ENCODE measurements at places on chromosomes 16 and 17.

GRCh38 chr16:81035398-81035974, at the start of gene ATMIN:
Gene ATMIN (plus strand): TSS chr16:81035842. CDS start chr16:81035871, 29 bp downstream.
- H3K27me3 ChIP-seq, result no peaks in the 10 kb centered on the region
- H3K4me1 ChIP-seq, result peaks cover 39% of the 10 kb centered on the region
- DNase-seq, result peak; percentile 13
- no peaks in the 10 kb centered on the region for H3K36me3 ChIP-seq
- peak within 1 kb of the TSS; percentile 94 for H3K27ac ChIP-seq

DNA sequence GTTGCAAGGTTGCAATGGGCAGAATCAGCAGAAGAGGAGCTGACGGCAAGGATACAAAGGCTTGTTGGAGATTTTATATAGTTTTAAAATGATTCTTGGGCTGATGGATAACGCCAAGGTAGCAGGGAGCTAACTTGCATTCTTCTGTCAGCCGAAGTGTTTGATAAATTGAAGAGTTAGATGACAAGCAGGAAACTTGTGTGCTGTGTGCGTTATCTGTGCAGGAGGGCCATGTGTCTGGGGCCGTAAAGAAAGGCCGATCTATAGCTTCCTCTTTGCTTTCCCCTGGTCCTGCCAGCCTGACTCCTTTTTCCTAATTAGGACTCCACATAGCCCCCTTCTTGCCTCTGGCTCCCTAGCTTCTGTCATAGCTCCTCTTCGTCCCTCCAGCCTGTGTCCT, 6.7 kb upstream of the WWOX start:
- no peak overlapping the region for H3K27ac ChIP-seq
- no peak for DNase-seq

DNA sequence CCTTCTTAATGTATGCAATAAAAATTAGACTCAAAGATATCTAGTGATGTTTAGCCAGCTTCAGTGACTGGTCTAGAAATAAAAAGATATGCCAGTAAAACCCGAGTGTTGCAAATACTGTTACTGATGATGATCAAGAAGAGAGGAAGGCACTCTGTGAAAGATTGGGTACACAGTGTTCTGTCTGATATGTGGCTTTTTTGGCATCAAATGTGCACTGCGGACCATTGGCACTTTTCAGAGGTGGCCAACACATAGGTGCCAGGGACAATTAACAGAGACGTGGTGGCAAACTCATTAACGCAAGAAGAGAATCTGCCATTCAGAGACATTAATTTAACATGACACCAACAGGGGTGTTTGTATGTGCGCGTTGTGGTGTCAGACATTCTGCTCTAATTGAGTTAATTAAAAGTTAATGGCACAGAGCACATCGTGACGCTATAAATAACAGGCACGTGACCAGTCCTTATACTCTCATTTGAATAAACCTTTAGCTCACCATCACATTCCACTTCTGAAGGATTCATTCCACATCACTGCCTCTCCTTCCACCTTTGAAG, 549.3 kb upstream of the HSBP1 start:
- H3K27me3 ChIP-seq, result no peaks in the 10 kb centered on the region
- no peak overlapping the region for H3K27ac ChIP-seq
- H3K4me1 ChIP-seq, result peaks cover 2% of the 10 kb centered on the region
- DNase-seq, result no peak
- no peak overlapping the region for H3K4me3 ChIP-seq

DNA sequence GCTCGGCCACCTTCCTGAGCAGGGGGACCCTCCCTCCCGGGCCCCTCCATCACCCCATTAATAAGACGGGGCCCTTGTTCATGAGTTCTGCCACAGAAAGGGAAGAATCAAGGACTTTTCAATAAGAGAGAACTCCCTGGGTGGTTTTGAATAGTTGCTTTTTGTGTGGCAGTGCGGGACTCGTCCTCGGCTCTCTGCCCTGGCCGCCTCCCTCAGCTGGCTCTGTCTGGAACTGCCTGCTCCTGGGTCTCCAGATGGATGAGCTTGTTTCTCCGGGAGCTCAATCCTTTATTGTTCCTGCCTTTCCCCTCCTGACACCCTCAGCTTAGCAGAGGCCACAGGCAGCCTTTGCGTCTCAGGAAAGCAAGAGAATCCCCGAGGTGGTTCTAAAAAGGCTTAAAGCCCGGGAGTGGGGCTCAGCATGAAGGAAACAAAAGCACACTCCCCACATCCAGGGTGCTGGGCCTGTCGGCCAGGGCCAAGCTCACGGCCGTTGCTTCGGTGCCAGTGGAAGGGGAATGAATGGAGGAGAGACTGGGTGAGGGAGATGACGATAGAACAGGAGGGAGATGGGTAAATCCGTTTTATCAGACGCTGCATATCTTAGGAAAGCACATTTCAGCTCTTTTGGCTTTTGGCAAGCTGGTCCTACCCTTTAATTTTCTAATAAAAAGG, 60.2 kb downstream of the RAI1 start:
- no peaks in the 10 kb centered on the region for H3K27me3 ChIP-seq
- peaks cover 83% of the 10 kb centered on the region for H3K4me1 ChIP-seq
- H3K36me3 ChIP-seq, result no peaks in the 10 kb centered on the region
- H3K27ac ChIP-seq, result peak overlapping the region; percentile 86
- no peak overlapping the region for H3K4me3 ChIP-seq

DNA sequence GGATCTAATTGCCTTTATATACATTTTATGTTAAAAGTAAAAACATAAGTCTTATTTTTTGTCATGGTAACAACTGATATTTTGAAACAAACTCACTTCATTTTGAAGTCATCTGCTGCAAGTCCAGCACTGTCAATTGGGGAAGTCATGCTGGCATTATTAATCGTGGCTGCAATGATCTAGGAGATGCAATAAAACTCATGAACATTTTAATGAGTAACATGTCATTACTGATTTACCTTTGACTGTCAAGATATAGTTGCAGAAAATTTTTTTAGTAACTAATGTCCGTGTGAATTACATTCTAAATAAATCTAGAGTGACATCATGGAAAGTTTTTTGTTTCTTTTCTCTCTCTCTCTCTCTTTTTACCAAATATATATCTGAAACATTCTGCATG, 17.3 kb upstream of the KRT24 start:
- DNase-seq, result no peak
- H3K4me1 ChIP-seq, result no peaks in the 10 kb centered on the region

DNA sequence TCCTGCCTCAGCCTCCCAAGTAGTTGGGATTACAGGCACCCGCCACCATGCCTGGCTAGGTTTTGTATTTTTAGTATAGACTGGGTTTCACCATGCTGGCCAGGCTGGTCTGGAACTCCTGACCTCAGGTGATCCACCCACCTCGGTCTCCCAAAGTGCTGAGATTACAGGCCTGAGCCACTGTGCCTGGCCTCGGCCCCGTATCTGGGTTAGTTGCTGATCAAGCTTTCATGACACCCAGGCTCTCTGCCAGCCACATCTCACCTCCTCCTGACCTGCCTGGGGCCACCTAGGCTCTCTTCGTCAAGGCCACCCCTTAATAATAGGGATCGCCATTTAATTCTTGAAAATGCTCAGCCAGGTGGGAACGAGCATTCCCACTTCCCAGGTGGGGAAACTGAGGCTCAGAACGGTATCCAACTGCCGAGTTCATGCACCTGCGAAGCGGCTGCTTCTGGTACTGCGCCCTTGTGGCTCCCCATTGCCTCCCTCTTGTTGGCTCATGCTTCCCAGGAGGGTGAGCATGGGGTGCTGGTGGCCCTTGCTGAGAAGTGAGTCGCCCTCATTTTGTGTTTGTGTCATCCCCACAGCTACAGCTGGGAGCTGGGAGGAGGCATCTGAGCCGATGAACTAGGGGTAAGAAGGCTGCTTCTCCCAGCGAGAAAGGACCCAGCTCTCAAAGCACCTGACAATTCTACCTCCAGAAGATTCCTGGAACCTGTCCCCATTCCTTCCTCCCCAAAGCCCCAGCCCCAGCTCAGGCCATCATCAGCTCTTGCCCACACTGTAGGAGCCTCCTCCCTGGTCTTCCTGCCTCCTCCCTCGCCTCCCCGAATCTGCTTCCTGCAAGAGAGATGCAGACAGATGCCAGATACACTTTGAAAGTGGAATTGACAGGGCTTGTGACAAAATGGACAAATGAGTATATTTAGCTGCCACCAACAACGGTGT, 17.3 kb upstream of the SNN start:
- H3K36me3 ChIP-seq, result no peaks in the 10 kb centered on the region
- H3K27ac ChIP-seq, result no peak overlapping the region
- H3K4me3 ChIP-seq, result no peak overlapping the region
- no peak for DNase-seq

DNA sequence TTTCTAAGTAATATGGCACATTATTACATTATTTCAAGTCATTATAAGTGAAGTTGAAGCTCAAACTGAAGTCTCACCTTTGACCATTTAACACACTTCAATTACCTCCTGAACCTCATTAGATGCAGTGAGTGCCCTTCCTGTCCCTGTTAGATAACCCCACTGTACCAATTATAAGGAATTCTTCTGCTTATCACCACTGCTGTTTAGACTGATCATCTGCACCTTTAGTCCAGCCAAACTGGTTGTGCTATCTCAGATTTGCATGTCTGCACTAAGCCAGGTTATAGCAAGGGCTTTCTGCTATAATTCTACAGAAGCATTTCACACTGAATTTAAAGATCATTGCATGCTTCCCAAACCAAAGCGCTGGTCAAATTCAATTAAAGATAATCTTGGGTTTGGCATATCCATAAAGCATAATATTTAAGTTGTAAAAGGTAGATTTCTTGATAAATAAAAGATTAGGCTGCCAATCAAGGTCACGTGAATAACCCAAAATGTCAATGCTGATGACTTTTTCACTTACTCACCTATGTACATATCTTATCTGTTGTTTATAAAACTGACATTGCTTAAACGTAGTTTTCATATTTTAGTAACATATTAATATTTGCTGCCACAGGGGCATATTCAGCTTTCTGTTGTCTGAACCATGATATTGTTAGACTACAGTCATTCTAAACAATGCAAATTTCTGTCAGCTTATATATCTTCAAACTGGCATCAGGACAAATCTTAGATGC, 11.9 kb downstream of the ITFG1 start:
- H3K36me3 ChIP-seq, result no peaks in the 10 kb centered on the region
- no peaks in the 10 kb centered on the region for H3K27me3 ChIP-seq
- no peak for DNase-seq
- no peak overlapping the region for H3K4me3 ChIP-seq

- H3K27me3 ChIP-seq, result no peaks in the 10 kb centered on the region
- no peak overlapping the region for H3K4me3 ChIP-seq
- no peak for DNase-seq
These were observed 35.7 kb downstream of the GSE1 start for GRCh38 chr16:85648805-85649204.

- H3K36me3 ChIP-seq, result no peaks in the 10 kb centered on the region
- no peak overlapping the region for H3K4me3 ChIP-seq
- DNase-seq, result no peak
- H3K4me1 ChIP-seq, result no peaks in the 10 kb centered on the region
- H3K27me3 ChIP-seq, result peaks cover 14% of the 10 kb centered on the region
These were observed 25.3 kb downstream of the SPACA3 start for GRCh38 chr17:33016920-33017319.

GRCh38 chr16:2276368-2277195, 8.7 kb upstream of the RNPS1 start:
- no peaks in the 10 kb centered on the region for H3K27me3 ChIP-seq
- no peak for DNase-seq
- no peak overlapping the region for H3K27ac ChIP-seq
- no peaks in the 10 kb centered on the region for H3K36me3 ChIP-seq
- no peak overlapping the region for H3K4me3 ChIP-seq

DNA sequence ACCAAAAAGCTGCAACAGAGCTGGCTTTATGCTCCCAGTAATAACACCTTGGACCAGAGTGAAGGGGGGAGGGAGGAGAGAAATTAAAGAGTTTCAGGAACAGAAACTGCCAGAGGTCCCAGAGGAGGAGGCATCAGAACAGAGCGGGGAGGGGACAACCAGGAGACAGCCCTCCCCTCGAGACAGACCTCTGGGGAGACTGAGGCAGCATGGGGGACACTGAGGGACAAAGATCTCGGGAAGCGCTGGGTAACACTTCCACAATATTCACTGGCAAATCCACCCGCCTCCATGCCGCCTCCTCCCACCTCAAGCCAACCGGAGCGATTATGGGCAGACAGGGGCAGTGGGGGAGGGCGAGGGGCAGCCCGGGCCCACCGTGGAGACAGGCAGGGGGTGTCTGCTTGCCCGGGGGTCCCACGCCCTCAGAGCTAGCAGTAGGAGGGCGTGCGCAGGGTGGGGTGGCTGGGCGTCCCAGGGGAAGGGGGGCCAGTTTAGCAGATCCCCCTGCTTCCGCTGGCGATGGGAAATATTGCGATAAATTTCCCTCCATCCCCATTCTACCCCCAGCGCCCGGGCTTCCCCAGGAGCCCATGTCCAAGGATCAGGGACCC, 1.2 kb downstream of the PCGF2 start:
- H3K36me3 ChIP-seq, result no peaks in the 10 kb centered on the region
- H3K27ac ChIP-seq, result peak overlapping the region; percentile 90

GRCh38 chr17:13222975-13223374, 205.1 kb upstream of the ELAC2 start:
- no peak overlapping the region for H3K27ac ChIP-seq
- no peaks in the 10 kb centered on the region for H3K27me3 ChIP-seq
- H3K4me3 ChIP-seq, result no peak overlapping the region
- no peak for DNase-seq

- no peak for DNase-seq
- H3K27ac ChIP-seq, result no peak overlapping the region
- H3K4me3 ChIP-seq, result peak overlapping the region; percentile 11
- no peaks in the 10 kb centered on the region for H3K36me3 ChIP-seq
- peaks cover 47% of the 10 kb centered on the region for H3K27me3 ChIP-seq
These were observed 8.7 kb upstream of the GINS2 start for GRCh38 chr16:85697431-85697830.

- no peak overlapping the region for H3K4me3 ChIP-seq
- H3K27ac ChIP-seq, result no peak overlapping the region
- H3K27me3 ChIP-seq, result no peaks in the 10 kb centered on the region
- H3K4me1 ChIP-seq, result peaks cover 12% of the 10 kb centered on the region
These were observed 118.5 kb upstream of the ZFHX3 start for GRCh38 chr16:73166441-73166851.

DNA sequence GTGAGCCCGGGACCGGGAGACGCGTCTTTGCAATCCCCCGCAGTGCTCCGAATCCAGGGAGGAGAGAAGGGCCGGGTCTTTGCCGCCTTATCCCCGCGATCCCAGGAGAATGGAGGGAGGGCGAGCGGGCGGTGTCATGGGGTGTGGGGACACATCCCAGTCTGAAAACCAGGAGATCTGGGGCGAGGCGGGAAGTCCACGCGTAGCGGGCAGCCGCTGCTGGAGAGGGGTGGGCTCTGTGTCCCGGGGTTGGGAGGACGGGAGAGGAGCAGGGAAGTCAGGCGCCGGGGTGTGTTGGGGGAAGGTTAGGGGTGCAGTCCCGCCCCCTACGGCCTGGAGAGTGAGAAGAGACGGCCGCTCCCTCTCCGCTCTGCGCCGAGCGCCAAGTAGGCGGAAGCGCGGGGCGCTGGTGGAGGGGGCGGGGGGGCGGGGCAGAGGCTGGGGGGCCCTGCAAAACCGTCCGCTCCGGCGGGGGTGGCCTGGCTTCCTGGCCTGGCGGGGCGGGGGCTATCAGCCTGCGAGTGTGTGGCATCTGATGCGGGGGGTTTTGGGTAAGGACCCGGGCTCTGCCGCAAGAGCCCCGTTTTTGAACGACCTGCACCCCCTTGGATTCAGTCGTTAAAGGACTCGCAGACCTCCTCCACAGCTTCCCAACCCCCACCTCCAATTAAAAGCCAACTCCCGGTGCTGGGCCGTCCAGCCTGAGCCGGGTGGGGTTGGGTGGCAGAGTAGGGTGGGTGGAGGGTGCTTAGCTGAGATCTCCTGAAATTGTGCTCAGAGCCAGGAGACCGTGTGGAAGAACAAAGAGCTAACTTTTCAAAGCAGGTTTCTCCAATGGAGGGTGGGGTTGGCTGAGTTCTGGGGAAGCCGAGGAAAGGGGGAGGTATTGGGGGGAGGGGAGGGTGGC, 654 bp downstream of the LASP1 start:
- H3K4me3 ChIP-seq, result peak overlapping the region; percentile 79
- peaks cover 58% of the 10 kb centered on the region for H3K4me1 ChIP-seq
- DNase-seq, result no peak
- H3K36me3 ChIP-seq, result no peaks in the 10 kb centered on the region
